ENCODE measurements at places on chromosomes 11 and 22.

GRCh38 chr11:13772223-13773046, 104.0 kb downstream of the FAR1 start:
- DNase-seq: peak; percentile 57

- no peak for DNase-seq
Observed at GRCh38 chr11:132430429-132431062, 1060.1 kb downstream of the NTM start.

- no peak for DNase-seq
Observed at GRCh38 chr22:43179911-43180195, 7.1 kb downstream of the TTLL12 start.

GRCh38 chr11:2701230-2701629, 1.4 kb upstream of the KCNQ1OT1 start:
- no peak for DNase-seq

- DNase-seq: no peak
Observed at GRCh38 chr11:8309862-8310261, 46.2 kb upstream of the LMO1 start.

DNA sequence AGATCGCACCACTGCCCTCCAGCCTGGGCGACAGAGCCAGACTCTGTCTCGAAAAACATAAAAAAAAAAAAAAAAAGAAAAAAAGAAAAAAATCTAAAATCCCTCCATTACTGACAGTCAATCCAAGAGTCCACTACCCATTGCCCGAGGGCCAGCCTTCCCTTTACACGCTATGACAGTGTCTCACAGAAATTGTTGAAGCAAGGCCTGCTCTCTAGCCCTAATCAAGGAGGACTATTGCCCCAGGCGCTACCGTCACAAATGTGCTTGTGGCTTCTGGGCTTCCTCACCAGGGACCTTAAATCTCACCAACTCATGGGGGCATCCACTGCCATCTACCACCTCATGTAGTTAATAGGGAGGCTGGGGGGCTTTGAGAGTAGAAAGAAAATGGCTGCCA, 49.9 kb downstream of the UBASH3B start:
- DNase-seq: no peak

DNA sequence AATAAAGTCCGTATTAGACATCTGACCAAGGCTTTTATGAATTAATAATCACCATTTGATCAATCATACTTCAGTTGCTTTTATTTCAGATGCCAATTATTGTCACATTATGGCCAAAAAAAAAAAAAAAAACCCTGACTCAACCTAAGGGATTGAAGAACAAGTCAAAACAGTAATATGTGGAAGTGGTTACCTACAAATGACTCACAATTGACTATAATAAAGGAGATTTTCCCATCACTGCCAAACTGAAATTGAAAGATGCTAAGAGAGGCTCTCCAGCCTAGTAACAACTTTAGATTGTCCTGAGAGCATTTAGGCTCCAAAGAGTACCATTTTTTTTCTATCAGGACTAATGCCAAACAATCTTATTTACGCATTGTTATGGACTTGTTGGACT, 35.2 kb downstream of the SOX6 start:
- DNase-seq: no peak

- no peak for DNase-seq
Observed at GRCh38 chr11:35225946-35226520, 87.1 kb downstream of the CD44 start.

GRCh38 chr11:77442394-77443053, 31.4 kb downstream of the PAK1 start:
- DNase-seq: no peak

GRCh38 chr22:38504731-38505540, 1.2 kb downstream of the DDX17 start:
- DNase-seq: peak; percentile 71

- DNase-seq: peak; percentile 86
Observed at GRCh38 chr11:111718436-111718835, 47.8 kb downstream of the PPP2R1B start.

DNA sequence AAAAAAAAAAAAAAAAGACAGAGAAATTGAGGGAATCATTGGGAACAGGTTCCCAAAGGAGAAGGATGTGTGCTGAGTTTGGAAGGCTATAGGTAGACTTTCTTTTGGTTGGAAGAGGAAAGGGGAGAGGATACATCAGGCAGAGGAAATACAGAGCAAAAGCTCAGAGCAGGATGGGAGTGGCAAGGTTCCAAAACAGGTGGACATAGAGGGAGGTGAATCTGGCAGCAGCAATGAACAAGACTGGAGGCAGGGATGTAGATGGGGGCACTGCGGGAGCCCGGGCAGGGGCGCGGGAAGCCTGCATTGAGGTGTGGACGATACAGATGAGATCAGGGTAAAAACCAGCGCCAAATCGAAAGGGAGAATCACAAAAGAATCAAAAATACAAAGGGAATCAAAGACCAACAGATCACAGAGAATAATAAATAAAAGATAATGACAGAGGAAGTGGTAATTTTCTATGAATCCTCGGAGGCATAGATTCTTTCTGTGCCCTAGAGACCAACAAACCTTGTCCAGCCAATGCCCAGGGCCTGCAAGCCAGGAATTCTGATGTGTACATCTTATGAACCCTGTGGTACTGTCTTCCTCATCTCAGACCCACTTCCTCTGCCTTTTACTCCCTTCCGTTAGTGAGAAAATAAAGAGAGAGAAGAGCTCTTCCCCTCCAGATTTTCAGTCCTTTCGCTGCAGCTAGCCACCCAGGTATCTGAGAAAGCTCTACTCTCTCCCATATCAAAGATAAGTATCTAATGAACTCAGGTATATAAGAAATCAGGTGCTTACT, 70.3 kb downstream of the SLC1A2 start:
- no peak for DNase-seq

GRCh38 chr11:91231226-91231625, 993.4 kb upstream of the FAT3 start:
- no peak for DNase-seq

- DNase-seq: no peak
Observed at GRCh38 chr22:18145676-18146388, 4.1 kb upstream of the USP18 start.

DNA sequence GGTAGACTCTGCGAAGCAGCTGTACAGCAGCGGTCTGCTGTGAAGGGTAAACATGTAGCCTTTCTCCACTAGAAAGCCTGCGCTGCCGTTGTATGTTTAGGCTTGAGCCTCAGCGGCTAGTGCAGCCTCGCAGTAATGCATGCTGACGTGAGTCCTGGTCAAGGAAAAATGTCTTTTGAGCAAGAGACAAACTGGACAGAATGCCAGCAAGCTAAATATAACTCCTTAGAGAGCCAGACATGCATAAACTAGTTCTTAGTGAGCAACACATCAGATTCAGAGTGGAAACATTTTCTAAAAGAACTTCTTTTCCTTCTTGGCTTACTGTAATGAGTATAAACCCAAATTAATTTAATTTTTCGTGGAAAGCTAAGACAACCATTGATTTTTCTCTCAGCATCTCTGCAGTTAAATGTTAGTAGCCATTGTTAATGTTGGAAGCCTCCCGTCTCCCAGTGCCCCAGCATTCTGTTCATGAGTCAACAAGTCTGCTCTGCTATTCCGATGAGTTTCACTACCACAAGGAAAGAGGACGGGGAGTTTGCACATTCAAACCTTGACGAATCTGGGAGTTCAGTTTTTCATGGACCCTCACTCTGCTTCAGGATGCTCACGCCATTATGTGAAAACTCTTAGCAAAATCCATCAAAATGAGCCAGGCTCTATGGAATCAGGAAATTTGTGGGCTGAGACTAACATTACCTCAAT, 51.4 kb downstream of the JAM3 start:
- peak; percentile 97 for DNase-seq

DNA sequence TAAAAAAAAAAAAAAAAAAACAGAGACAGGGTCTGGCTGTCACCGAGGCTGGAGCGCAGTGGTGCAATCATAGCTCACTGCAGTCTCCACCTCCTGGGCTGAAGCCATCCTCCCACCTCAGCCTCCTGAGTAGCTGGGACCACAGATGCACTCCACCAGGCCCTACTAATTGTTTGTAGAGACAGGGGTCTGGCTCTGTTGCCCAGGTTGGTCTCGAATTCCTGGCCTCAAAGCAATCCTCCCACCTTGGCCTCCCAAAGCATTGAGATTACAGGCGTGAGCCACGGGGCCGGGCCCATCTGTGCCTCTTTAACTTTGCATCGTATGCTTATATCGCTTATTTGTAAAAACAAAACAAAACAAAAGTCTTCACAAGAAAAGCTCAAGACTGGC, 3.1 kb downstream of the CPT1A start:
- DNase-seq: peak; percentile 44

DNA sequence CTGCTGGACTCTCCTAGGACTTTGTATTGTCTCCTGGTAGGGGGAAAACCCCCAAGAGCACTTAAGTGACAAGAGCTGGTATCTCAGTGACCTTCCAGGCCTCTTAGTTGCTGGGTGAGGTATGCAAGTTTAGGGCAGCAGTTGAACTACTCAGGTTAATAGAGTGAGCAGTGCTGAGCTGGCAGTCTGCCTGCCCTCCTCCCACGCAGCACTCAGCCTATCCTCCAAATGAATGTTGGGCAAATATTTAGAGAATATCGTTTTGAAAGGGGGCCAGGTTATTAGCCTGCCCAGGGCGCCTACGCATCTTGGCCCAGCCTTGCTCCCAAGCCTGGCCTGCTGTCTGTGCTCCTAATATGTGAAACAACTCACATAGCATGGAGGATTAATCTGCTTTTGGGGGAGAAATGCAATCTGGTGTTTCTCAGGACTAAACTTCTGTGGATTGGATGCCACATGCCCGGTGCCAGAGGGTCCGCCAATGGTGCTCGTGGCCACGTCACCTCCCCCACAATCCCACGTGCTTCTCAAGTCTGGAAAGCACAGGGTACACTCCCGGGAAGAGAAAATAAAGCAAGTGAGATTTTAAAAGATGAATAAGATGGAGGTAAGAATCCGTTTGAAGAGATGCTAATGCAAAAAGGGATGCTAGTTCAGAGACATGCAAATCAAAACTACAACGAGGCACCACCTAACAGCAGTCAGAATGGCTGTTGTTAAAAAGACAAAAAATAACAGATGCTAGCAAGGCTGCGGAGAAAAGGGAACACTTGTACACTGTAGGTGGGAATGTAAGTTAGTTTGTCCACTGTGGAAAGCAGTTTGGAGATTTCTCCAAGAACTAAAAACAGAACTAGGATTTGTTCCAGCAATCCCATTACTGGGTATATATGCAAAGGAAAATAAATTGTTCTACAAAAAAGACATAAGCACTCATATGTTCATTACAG, 67.7 kb downstream of the SPON1 start:
- no peak for DNase-seq

DNA sequence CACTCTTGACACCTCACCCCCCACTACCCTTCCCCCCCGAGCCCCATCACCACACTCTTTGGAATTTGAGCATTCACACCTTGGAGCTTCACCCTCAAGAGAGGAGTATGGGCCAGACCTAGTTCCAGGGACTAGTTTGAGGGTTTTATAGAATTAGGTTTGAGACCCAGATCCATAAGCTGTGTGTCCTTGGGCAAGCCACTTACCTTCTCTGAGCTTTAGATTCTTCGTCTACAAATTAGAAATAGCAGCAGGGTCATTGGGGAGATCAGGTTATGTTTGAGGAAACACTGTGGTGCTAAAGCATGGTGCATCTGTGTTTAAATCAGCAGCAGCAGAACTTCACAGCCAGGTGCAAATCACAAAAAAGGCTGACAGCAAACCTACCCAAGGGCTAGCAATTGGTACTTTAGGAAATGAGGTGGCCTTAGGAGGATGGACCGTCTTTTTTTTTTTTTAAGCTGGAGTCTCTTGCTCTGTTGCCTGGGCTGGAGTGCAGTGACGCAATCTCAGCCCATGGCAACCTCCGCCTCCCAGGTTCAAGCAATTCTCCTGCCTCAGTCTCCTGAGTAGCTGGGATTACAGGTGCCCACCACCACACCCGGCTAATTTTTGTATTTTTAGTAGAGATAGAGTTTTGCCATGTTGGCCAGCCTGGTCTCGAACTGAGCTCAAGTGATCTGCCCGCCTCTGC, 114.8 kb downstream of the MICAL2 start:
- DNase-seq: no peak

DNA sequence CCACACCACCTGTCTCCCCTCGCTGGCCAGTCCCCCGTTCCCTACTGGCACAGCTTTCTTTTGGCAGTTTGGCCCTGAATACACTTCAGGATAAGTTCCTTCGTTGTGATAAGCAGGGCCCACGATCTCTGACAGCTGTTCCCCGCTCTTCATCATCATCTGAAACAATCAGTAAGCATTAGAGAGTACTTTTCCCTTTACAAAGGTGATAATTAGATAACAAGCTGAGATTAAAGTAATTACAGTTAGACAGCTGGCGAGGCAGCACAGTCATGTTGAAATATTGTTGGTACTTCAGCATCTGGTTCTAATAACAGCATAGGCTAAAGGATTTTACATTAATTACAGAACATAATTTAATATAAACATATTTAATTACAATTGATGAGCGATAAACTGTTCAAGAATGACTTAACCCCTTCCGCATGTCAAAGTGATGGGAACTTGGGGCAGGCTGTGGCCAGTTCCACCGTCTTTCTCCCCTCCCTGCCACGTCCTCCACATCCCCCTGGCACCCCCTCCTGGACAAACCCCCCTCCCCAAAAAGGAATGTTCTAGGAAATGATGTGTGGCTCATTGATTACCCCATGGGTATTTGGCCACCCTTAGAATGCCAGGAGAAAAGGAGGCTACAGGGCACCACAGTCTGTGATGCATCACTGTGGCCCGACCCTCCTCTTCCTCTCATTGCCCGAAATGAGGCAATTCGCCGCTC, 134.9 kb downstream of the RCN1 start:
- DNase-seq: no peak

GRCh38 chr11:113168354-113169342, 145.7 kb upstream of the TTC12 start:
- DNase-seq: no peak

DNA sequence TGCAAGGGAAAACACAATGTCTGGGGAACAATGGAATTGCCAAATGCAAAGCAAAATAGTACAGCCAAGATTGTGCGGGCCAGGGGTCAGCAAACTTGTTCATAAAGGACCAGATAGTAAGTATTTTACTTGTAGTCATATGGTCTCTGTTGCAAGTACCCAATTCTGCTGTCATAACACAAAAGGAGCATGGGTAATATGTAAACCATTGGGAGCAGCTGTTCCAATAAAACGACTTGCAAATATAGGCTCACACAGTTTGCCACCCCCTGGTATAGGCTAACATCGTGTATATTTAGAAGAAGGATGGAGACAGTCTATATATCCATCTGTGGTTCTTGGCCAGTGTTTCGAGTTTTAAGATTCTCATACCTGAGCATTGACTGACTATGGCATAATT, 15.6 kb downstream of the SDHAF2 start:
- DNase-seq: no peak

GRCh38 chr22:44050766-44051355, 26.8 kb downstream of the PARVB start:
- no peak for DNase-seq

DNA sequence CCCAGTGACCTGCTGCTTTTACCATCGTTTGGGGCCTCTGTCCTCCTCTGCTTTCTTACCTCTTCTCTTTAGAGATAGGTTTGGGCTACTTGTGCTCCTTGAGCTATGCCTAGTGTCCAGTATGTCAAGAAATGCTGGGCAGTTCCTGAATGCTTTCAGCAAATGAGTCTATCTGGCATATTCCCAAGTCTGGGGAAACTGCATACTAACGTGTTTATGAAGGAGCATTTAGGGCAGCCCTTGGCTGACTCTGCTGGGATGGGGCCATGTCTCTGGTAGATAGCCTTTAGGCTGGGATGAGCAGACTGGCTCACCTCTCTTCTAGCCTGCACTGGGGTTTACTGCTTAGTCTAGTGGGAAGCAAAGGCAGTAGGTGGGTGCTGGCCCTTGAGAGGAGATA, 43.7 kb upstream of the SUSD2 start:
- peak; percentile 73 for DNase-seq
